ENCODE measurements at places on chromosomes 3 and 15.

DNA sequence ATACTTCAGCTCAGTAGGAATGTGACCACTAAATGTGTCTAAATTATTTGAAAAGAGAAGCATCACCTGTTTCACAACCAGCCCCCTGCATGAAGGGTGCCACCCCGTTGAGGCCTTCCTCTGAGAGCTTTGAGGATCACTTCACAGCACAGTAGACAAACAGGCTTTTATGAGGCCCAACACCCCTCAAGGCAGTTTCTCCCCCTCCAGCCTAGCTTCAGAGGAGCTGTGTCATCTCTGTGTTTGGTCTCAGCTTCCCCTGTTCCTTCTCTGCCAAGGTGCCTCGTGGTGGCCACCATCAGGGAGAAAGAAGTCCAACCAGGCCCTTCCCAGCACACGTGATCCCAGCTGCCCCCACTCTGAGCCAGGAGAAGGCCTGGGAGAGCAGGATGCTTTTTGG, 21.6 kb upstream of the DUSP7 start:
- DNase-seq, result no peak

GRCh38 chr15:71610728-71611552, 199.4 kb upstream of the NR2E3 start:
- DNase-seq, result no peak

- no peak for DNase-seq
These were observed 29.6 kb downstream of the TSEN2 start for GRCh38 chr3:12513694-12514446.

GRCh38 chr3:27723815-27724458, 1.8 kb upstream of the EOMES start:
- no peak for DNase-seq

DNA sequence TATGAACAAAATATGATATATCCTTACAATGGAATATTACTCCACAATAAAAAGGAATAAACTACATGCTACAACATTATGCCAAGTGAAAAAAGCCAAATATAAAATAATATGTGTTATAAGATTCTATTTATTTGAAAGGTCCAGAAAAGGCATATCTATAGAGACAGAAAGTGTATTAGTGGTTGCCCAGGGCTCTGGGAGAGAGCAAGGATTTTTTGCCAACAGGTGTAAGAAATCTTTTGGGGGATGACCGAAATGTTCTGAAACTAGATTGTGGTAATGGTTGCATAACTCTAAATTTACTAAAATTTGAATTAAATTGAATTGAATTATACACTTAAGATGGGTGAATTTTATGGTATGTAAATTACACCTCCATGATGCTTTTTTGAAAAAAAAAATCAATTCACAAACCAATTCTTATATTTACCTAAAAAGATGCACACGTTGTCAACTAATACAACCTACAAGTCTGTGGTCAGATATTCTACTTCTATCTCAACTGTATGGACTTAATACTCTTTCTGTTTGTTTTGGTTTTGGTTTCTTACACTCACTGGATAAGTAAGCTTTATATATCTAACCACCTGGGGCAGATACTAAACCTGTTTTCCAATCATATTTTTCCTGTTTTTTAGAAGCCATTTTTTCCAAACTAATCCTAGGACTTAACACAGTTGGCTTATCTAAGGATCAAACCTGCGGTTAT, 75.8 kb downstream of the FBN1 start:
- DNase-seq, result no peak

GRCh38 chr15:47725906-47726305, 8.6 kb downstream of the SEMA6D start:
- DNase-seq, result no peak

GRCh38 chr3:86420990-86421739, 569.8 kb downstream of the VGLL3 start:
- DNase-seq, result no peak

DNA sequence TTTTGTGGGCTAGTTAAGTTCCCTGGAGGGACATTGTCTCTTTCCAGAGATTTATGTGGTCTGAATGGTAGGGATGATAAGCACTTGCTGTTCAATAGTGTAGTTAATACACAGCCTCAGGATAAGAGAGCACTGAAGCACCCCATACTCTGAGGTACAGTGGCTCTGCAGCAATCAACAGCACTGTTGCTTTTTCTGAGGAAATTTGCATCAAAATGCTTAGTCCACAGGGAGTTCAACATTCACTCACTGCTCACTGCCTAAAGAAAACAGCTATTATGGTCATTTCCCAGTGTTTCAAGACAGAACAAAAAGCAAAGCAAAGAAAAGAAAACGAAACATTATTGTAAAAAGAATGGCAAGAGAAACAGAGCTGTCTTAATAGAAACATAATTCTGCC, 441.9 kb downstream of the PLOD2 start:
- no peak for DNase-seq

- no peak for DNase-seq
These were observed 95.8 kb upstream of the CTDSPL start for GRCh38 chr3:37765591-37766488.

DNA sequence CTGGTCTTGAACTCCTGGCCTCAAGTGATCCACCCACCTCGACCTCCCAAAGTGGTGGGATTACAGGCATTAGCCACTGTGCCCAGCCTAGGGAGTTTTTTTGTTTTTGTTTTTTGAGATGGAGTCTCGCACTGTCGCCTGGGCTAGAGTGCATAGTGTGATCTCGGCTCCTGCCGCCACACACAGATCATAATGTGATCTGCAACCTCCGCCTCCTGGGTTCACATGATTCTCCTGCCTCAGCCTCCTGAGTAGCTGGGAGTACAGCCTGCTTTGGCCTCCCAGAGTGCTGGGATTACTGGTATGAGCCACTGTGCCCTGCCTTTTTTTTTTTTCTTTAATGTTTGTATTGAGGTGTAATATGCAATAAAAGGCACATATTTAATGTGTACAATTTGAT, 78.2 kb downstream of the SMAD3 start:
- DNase-seq, result no peak

DNA sequence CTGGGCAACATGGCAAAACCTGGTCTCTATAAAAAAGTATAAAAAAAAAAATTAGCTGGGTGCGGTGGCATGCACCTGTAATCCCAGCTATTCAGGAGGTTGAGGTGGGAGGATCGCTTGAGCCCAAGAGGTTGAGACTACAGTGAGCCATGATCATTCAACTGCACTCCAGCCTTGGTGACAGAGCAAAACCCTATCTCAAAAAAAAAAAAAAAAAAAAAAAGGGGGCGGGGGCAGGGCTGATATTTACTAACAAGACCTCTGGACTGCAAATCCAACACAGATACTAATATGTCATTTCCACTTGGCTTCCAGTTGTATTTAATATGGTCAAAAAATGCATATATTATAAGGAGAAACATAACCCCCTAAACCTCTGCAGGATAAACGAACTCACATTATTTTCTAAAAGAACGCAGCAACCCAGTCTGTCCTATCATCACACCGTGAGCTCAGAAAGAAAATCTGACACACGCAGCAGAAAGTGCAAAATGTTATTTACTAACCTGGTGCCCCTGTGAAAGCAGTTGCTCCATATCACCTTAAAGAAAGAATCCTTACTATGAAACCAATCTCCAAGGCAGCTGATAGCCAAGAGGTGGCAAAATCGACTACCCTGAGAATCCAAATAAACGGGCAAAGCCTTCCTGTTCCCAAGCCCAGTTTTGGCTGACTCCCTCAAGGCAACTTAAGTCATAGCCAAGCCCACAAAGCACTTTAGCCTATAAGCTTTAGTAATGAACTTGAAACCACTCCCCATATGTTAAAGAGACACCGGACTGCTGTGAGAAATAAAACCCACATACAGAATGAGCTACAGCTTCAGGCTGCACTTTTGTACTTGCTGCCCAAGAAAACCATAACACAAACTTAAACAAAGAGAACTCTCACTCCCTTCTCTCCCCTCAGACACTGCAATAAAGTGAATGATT, 39.3 kb downstream of the PLD1 start:
- DNase-seq, result no peak

DNA sequence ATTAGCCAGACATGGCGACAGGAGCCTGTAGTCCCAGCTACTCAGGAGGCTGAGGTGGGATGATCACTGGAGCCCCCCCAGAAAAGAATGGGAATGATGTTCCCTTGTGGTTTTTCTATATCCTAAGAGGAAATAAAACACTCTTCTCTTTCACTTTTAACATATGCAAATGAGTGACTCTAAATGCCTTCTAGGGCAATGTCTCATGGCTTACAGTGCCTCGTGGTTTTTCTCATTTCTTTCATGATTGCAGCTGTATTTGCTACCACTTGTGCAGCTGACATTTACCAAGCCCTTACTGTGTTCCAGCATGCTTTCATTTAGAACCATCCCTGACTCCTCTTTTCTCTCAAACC, 26.4 kb downstream of the STOML1 start:
- DNase-seq, result no peak

DNA sequence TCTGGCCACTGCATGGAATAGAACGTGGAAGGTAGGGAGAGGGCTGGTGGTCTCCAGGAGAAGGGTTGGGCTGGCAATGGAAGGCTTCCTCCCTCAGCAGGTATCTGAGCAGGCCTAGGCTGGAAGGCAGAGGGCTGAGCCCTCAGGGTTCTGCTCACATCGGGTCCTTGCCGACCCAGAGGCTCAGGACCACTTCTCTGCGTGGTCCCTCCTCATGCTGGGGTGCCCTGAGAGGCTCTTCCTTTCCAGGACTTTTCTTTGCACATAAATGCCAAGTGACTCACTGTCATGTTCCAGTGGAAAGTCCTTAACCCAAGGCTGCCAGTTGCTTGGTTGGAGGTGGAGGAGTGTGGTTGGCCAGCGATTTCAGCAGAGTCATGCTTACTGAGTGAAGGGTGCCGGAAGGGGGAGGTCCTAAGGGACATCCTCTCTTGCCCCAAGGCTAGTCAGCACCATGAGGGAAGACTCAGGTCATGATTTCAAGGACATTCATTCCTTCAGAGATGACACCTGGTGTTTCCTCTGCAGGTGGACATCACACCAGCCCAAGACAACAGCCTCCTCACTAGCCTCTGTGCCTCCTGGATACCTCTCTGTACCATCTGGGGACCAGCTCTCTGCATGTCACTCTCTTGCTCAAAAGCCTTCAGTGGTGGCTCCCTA, 8.2 kb downstream of the SLC6A6 start:
- no peak for DNase-seq

- no peak for DNase-seq
These were observed 74.4 kb downstream of the THRB start for GRCh38 chr3:24420224-24420623.

DNA sequence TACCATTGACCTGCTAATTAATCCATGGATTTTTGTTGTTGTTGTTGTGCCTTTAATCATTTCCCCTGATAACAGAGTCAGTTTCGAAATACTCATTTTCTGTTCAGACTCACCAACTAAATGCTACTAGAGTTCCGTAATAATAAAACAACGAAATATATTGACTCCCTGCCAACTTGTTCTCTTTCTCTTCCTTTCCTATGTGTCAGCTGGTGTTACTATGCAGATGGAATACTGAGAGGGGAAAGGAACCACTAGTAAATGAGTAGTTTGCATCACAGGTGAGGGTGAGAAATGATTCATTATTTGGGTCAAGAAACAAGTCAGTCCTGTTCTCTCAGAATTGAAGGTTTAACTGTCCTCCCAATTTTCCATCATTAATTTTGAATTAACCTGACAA, 1027.3 kb downstream of the TUSC7 start:
- no peak for DNase-seq

DNA sequence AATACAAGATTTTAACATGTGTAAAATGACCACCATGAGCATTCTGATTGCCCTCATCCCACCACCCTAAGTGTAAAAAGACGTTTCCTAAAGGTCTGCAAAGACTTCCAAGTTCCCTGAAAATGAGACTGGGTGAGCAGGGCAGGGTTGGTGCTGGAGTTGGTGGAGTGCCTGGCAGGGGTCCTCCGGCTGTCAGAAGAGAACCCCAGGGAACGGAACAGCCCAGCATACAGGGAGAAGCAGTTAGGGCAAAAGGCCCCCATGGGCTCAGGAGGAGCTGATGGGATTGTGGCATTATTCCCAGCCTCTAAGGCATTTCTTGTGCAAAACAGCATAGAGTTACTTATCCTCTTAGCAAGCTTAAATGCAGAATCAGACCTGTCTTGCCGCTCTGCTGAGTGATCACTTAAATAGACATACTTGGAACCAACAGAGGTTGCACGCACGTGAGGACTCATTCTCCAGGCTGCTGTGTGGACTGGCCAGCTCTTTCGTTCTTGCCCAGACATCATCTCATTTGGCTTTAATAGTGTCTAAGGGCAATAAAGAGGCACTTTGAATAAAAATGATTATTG, 36.0 kb downstream of the XYLB start:
- no peak for DNase-seq

- DNase-seq, result no peak
These were observed 751.2 kb downstream of the NR2F2 start for GRCh38 chr15:97081666-97082226.

GRCh38 chr3:16960125-16960524, 75.4 kb downstream of the PLCL2 start:
- no peak for DNase-seq

DNA sequence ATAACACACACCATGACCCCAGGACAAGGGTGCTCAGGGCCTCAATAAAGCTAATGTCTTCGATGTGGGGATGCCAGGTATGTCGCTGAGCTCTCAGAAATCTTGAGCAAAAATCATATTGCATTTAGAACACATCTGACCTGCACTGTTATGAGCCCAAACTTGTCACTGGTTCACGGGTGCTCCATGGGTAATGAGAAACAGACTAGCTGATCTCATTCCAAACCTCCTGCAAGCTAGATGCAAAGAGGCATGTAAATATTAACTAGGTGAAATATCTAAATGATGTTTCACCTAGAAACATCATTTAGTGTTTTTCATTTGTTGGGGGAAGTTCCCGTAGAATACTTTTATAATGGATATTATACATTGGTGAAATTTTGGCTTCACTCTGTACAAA, 549.4 kb downstream of the OCA2 start:
- DNase-seq, result no peak

- no peak for DNase-seq
These were observed 507 bp downstream of the DIPK2A start for GRCh38 chr3:143972155-143972504.

- no peak for DNase-seq
These were observed 10.3 kb upstream of the IL12A start for GRCh38 chr3:159978353-159978752.

DNA sequence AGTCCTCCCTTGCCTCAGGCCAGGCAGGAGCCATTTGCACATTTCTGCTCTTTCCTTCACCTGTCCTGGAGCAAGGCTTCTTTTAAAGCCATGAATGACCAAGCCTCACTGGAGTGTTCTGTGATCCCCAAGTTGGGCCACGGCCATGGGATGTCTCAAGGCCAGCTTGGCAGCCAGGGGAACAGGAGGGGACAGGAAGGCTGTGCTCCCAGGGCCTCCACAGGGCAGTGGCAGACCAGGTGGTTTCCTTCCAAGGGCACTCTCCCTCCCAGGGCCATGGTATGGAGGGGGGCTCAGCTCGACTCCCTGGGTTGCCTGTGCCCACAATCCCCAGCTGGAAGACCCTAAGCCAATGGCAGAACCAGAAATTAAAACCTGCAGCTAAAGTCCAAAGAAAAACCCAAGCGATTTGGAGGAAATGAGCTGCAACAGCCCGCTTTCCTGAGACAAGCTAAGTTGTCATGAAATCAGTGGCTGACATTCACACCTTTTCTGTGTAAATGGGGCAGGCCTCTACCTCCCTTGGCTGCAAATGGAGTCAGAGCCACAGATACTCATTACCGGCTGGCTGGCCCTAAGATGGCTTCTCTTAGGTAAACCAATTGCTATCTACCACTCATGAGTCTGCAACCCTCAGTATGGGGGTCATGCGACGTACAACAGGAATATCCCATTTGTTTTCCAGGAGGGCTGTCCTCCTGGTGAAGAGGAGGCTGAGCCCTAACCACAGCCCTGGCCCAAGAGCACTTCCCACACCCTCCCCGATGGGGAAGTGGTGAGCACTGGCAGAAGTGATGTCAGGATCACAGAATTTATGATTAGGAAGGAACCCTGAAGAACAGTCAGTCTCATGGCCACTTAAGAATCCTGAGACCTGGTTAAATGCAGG, 83.3 kb downstream of the SNRK start:
- DNase-seq, result no peak

Measured in stimulated activated CD8-positive, alpha-beta memory T cell treated with anti-CD3 and anti-CD28 coated beads, Interleukin-4, amount 100 ng/mL, for 4 hours (primary cell).